Activated CD4-positive, alpha-beta T cell treated with anti-CD3 and anti-CD28 coated beads for 24 hours (primary cell): ENCODE measurements at places on chromosomes 16 and 17.

DNA sequence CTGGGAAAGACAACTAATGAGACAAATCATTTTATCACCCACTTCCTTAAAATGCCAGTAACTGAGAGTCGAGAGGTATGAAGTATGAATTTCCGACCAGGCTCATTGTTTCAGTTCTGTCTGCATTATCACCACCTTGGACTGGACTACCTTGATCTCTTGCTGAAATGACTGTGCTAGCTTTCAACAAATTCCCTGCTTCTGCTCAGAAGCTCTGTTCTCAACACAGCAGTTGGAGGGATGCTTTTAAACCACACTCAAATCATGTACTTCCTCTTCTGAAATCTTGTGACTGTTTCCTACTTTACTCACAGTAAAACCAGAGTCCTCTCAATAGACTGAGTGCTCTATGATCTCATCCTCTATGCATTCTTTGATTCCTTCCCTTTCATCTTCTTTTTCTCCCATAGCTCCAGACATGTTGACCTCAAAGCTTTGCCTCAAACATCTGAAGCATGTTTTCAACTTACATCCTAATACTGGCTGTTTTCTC lies 195.8 kb downstream of the KCNJ2 start:
- DNase-seq, result no peak

GRCh38 chr16:89137666-89138512 lies 33.7 kb upstream of the CDH15 start:
- no peak for DNase-seq

GRCh38 chr16:85959686-85960085 lies 60.7 kb downstream of the IRF8 start:
- DNase-seq, result no peak

DNA sequence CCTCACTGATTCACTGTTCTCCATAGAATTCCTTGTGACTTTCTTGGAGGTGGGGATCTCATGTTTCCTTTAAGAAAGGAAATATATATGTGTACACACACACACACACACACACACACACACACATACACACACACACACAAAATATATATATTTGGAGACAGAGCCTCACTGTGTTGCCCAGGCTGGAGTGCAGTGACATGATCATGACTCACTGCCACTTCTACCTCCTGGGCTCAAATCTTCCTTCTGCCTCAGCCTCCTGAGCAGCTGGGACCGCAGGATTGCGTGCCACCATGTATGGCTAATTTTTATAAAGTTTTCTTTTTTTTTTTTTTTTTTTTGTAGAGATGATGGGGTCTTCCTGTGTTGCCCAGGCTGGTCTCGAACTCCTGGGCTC lies 45.9 kb downstream of the CDH13 start:
- no peak for DNase-seq

GRCh38 chr17:77566566-77567138 lies 391.9 kb upstream of the TNRC6C start:
- DNase-seq, result no peak

- no peak for DNase-seq
These were observed 4.2 kb downstream of the MYH13 start for GRCh38 chr17:10368561-10368960.

- DNase-seq, result no peak
These were observed 14.9 kb downstream of the SETD6 start for GRCh38 chr16:58530179-58530578.

GRCh38 chr17:77061669-77062068 lies 79.1 kb upstream of the SEC14L1 start:
- DNase-seq, result no peak
